ENCODE measurements at places on chromosomes 12 and 14.

GRCh38 chr14:74592476-74593201, 19.4 kb downstream of the LTBP2 start:
- no peak for DNase-seq

DNA sequence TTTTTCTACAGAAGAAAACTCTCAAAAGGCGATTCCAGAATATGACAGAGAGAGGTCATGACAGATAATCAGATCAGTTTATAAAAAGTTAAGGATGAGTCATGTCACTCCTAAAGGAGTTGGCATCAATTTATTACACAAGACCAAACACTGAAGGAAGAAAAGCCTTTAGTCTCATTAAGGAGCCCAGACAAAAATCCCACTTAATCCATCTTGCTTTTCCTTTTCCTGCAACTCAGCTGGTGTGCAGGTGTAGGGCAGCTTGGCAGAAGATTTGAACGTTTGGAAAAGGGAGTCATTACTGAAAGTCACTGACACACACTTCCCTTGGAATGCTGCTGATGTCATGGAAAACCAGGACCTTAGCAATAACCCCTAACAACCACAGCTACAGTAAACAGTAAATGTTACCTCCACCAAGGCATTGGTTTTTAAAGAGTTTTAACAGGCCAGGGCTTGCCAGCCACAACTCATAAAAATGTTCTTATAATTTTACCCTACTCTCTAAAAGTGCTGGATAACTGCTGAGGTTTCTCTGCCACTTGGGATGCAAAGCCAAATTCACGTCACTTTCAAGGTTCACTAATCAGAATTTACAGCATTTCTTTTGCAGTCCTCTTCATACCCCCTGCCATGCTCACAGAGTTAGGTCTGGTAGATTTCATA, 320.6 kb downstream of the RAD51B start:
- peak; percentile 69 for DNase-seq

GRCh38 chr12:34625116-34625515, 602.8 kb downstream of the ALG10 start:
- DNase-seq, result no peak

- DNase-seq, result no peak
Measured at GRCh38 chr12:46948936-46949545, 123.2 kb upstream of the SLC38A4 start.

DNA sequence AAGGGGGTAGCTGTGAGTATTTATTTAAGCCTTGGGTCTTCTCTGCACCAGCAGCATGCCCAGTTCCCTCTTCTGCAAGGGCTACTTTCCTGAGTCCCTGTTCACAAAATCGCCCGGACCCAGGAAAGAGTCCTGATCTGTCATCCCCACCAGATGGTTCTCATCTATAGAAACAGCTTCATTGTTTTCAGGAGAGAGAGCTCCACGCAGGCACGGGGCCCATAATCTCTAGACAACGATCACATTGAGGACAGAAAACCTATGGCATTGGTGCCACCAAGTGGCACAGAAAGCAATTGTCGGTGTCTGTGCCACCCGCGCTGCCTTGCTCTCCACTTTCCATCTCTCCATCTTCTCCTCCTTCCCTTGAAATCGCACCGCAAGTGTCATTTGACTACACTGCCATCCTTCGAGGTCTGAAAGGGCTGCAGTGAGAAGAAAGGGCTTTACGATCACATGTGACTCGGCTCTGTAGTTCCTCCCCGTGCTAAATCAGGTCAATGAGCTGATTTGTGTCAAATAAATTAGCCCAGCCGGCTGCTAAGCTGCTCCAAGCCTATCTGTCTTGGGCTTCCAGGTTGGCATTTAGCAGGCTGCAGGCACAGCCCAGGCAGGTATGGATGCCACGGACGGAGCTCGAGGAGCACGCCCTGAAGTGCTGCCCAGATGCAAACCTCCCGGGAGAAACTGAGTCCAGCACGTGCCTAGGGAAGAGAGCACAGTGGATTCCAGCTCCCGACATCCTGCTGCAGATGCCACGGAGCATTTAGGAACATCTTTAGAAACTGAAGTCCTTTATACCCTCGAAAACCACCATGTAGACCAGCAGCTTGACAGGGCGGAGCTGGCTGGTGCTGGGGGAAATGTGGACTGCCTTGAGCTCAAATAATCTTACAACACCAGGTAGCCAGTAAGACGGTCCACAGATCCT, 28.8 kb downstream of the SPRING1 start:
- DNase-seq, result peak; percentile 75

DNA sequence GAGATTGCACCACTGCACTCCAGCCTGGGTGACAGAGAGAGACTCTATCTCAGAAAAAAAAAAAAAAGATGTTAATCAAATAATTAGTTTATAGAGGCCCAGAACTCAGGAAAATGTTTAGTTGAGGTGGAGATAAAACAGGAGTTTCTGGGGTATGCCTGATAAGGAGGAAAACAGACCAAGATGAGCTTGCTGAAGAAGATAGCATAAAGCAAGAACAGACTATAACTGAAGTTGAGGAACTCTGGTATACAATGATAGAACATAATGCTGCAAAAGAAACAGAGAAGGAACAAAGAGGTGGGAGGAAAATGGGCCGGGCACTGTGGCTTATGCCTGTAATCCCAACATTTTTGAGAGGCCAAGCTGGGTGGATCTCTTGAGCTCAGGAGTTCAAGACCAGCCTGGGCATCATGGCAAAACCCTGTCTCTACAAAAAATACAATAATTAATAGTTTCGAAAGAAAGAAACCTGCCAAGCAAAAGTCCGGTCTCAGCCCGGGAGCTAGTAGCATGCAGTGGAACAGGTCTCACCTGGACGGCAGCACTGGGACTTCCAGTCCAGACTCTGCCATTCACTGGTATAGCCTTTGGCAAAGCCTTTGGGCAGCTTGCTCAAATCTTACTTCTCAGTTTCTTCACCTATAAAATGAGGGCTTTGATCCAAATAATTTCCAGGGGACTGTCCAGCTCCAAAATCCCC, 25.4 kb downstream of the SLC35E3 start:
- no peak for DNase-seq

GRCh38 chr14:103521438-103521950, 1.1 kb downstream of the CKB start:
- DNase-seq, result no peak

DNA sequence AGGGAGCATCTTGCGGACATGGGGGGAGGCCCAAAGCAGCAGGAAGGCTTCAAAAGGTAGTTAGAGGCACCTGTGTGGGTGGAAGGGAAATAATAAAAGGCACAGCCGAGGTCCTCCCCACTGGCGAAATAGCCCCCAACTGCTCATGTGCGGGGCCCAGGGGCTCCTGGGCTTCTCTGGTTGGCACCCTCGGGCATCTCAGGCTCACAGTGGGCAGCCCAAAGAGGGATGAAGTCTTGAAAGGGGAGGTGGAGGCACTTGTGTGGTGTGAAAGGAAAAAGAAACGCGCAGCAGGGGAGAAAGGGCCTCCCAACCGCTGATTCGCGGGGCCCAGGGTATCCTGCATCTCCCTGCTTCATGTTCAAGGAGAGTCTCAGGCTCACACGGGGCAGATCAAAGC, 579.4 kb downstream of the ALG10 start:
- DNase-seq, result no peak

GRCh38 chr12:12123036-12123604, 52.4 kb downstream of the BCL2L14 start:
- DNase-seq, result no peak

- DNase-seq, result no peak
Measured at GRCh38 chr14:34009956-34010355, 59.1 kb upstream of the EGLN3 start.

DNA sequence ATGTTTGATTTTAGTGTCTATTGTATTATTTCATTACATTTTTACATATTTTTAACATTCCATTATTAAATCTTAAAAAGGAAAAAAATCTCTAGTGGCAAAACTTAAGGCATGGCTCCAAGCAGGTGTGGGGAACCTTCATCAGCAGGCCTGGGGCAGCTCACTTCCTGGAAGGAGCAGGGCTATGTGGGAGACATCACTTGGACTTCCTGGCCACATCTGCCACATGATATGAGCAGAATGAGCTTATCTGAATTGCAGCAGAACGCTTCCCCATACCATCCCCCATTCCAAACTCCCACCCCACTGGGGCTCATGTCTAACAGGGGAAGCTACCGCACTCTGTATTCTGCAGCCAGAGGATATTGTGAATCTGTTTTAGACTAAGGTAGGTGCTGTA, 35.0 kb upstream of the KCNA1 start:
- DNase-seq, result no peak

GRCh38 chr12:20188930-20189653, 179.2 kb upstream of the PDE3A start:
- no peak for DNase-seq

GRCh38 chr14:56145181-56145769, 27.1 kb downstream of the PELI2 start:
- no peak for DNase-seq

GRCh38 chr12:95168746-95169145, 48.5 kb downstream of the FGD6 start:
- DNase-seq, result no peak

DNA sequence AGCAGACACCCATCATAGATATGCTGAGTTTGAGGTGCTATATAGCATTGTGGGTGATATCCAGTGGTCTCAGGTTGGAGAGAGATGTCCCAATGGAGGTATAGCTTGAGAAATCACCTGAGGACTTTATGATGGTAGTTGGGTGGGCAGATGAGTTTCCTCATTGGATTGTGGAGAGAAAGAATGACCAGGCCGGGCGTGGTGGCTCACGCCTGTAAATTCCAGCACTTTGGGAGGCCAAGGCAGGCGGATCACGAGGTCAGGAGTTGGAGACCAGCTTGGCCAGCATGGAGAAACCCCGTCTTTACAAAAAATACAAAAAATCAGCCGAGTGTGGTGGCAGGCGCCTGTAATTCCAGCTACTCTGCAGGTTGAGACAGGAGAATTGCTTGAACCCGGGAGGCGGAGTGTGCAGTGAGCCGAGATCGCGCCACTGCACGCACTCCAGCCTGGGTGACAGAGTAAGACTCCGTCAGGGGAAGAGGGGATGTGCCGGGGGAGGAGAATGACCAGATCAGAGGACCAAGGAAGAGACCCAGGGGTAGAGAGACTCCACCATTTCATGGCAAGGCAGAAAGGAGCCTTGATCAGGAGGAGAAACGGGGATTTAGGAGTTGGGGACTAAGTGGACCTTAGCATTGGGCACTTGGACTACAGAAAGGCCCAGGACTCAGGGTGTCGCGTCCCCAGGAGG, 757 bp upstream of the PCK2 start:
- no peak for DNase-seq
